ENCODE measurements at places on chromosomes 3 and 15.
A peak's percentile ranks its signal among the peaks of the same experiment; 100 is the strongest.

DNA sequence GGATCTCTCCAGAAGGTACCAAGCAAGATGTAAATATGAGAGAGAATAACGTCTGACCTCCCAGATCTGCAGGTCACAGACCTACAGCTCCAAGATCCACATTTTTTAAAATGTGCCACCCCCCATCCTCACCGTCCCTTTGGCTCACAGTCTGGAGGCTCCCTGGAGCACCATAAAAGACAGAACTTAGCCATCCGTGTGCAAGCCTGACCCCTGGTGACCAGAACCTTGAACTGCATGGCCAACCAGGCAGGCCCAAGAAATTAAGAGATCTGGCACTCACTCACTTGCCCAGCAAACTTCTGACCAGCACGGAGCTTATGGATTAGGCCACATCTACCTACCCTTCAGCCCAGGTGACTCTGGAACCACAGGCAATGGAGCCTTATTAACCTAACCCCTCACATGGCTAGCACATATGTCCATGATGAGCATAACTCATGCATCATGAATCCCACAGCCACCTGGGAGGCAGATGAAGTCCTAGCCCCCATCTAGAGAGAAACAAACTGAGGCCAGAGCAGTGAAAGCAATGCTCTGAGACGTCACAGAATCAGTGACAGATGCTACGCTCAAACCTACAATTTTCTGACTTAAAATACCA lies 275.3 kb downstream of the UACA start:
- DNase-seq, result no peak

GRCh38 chr3:58383476-58383875 lies 50.2 kb downstream of the PDHB start:
- DNase-seq, result no peak

DNA sequence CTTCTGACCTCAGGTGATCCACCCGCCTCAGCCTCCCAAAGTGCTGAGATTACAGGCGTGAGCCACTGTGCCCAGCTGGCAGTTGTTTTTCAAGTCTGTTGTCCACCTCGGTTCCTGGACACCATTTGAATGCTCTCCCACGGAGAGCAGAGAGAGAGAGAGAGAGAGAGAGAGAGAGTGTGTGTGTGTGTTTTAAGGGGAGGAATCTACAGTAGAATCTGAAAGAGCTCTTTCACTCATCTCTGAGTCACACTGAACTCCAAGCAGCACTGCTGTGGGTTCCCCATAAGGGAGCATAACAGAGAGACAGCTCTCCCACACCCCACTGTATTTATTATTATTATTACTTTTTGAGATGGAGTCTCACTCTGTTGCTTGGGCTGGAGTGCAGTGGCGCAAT lies 156.6 kb downstream of the RPLP1 start:
- peak; percentile 11 for DNase-seq

GRCh38 chr3:143597774-143598652 lies 250.3 kb downstream of the SLC9A9 start:
- DNase-seq, result no peak

DNA sequence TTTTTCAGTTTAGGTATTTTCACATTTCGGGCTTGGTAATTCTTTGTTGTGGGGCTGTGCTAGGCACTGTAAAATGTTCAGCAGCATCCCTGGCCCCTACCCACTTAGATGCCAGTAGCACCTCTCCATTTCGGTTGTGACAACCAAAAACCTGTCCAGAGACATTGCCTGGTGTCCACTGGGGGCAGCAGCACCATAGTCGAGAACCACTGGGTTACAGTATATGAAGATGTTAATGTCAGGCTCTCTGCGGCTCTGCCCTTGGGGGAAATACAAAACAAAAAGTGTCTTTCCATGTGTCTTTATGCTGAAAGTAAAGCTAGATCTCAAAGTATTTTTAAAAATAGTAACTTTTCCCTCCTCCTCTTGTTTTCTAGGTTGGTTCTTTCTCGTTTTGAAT lies 177.2 kb downstream of the ITPR1 start:
- no peak for DNase-seq

DNA sequence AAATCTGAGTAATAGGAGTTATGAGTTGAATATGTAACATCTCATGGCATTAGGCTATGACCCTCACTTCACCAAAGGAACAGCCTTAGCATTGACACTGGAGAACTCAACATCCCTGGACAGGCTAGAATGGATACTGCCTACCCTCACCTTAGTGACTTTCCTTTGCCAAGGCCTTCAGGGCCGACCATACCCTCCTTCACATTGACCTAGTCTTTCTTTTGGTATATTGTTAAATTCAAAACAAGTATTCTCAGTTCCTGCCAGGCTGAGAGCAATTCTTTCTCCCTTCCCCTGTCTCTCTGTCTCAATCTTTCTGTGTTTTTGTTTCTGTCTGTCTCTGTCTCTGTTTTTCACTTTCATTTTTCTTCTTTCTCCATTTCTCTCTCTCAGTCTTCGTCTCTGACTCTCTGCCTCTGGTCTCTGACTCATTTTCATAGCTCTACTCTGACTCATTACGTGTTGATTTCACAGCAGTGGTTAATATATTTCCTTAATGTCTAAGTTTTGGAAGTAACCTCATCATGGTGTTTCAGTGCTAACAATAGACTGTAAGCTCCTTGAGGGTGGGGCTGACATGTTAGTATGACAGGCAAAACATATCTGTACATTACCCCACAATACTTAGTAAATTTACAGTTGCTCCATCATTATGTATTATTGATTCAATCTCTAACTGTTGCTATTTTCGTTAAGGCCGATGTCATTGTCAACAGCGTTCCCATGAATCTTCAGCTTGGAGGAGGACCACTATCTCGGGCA lies 32.5 kb downstream of the PARP15 start:
- peak; percentile 35 for DNase-seq

- DNase-seq, result no peak
These were observed 18.6 kb upstream of the SEC13 start for GRCh38 chr3:10339376-10339955.

- no peak for DNase-seq
These were observed 239.3 kb downstream of the FEZF2 start for GRCh38 chr3:62134061-62134496.

- DNase-seq, result no peak
These were observed 706.3 kb downstream of the PDCD6IP start for GRCh38 chr3:34504775-34505174.

- DNase-seq, result no peak
These were observed 59.3 kb downstream of the RYR3 start for GRCh38 chr15:33369941-33370622.

- DNase-seq, result no peak
These were observed 973 bp upstream of the USP13 start for GRCh38 chr3:179651687-179652446.

DNA sequence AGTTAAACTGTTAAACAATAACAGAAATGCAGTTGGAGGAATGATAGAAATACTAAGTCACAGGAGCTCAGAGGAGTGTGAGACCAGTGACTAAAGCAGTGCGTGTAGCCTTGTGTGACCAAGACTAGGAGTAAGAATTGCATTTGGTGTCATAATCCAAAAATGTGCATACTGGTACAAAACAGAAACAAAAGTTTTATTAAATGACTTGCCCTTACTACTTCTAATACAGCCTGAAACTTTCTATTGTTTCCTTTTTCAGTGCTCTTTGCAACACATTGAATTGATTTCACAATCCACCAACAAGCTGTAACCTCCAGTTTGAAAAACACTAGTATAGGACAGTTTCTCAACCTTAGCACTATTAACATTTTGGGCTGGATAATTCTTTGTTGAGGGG lies 17.1 kb downstream of the SNX1 start:
- DNase-seq, result peak; percentile 35

- DNase-seq, result peak; percentile 10
These were observed 461 bp downstream of the SECISBP2L start for GRCh38 chr15:49045751-49046219.

DNA sequence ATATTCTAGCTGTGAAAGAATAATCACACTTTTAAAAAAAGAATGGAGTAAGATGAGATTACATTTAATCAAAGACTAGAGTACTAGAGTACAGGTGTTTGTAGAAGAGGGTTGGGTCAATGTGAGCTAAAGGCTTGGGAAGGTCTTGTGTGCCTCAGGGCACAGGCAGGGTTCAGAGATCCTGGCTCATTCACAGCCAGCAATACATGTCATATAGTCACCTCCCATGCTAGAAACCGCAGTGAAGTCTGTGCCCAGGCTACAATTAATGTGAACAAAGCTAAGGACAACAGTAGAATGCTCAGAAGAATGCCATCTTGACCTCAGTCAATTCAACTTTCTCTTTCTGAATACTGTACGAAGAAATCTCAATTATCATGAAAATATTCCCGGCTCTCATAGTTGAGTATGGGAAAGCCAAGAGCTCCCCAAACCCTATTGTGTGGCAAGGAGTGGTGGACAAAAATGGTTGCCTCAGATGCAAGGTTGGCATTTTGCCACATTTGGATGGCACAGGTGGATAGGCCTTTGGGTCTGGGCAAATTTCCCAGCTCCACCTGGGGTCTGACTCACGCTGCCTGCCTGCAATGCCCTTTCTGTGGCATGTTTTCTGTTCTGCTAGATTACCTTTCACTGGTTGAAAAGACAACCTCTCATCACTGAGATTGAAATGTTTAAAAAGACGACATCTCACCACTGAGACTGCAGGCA lies 70.2 kb downstream of the NMD3 start:
- DNase-seq, result no peak

DNA sequence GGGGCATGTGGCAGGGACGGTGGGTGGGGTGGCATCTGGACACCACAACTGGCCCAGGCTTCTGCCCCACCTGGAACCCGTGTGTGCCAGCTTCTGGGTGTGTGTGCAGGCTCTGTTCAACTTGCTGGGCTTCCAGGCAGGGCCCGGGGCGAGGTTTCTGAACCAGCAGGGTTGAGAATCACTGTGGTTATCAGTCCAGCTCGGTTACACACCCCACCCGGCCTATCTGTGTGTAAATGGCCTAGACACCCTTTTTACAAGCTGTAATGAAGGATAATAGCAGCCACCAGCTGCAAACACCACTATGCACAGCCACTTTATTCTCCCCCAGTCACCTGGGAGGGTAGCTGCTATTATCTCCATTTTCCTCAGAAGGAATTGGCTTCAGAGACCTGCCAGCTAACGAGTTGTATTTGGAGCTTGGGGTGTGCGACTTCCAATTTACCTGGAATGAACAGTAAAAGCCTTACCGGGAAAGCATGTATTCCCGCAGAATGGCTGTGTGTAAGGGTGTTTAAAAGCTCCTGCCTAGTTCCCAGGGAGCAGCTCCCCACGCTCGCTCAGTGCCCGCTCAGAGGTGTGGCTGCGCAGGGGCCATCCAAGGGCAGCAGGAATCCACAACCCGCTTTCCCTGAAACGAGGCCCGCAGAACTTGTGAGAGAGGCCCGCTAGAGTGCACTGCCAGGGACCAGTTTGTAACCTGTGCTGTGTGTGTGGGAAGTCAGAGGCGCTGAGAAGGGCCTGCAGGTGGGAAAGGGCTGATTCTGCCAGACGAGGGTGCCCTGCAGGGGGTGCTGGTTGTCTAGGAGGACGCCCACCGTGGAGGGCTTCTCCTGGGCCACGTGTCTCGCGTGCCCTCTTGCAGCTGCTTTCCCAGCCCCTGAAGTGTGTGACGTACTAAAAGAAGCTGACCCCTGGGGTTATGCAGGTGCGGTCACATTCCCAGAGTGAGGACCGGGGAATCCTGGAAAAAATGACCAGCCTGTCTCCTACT lies 83.5 kb downstream of the C3orf70 start:
- DNase-seq, result no peak

DNA sequence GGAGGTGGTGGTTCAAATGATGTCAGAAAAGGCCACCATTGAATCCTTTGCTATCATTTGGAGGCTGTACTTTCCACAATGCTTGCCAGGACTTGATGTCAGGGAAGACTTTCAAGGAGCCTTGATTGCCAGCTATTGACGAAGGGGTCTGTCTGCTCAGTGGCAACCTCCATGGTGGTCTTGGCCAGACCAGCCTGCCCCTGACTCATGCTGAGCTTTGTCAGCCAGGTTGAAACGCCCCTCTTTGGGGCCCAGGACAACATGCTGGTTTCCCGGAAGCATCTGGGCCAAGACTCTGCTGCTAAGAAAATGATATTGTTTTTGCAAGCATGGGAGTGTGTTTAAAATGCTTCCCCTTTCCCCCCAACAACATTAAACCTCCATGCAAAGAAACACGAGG lies 26.7 kb downstream of the CGNL1 start:
- no peak for DNase-seq

GRCh38 chr3:88334187-88334868 lies 184.6 kb downstream of the C3orf38 start:
- no peak for DNase-seq

DNA sequence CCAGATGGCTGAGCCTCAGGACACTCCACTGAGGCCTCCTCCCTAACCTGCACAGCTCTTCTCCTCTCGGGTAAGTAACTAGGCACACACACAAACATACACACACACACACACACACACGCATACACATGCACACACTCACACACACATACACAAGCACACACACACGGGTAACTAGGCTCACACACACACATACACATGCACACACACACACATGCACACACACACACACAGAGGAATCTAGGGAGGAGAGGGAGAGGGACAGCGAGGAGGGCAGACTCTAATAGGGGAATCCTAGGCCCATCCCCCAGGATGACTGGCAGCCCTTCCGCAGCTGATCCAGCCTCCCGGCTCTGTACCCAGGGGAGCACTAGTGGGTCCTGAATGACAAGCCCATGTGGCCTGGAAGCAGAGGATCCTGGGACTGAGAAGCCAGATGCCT lies 177.4 kb upstream of the LINGO1 start:
- DNase-seq, result no peak

GRCh38 chr3:147943265-147943945 lies 534.2 kb downstream of the ZIC1 start:
- DNase-seq, result peak; percentile 84

DNA sequence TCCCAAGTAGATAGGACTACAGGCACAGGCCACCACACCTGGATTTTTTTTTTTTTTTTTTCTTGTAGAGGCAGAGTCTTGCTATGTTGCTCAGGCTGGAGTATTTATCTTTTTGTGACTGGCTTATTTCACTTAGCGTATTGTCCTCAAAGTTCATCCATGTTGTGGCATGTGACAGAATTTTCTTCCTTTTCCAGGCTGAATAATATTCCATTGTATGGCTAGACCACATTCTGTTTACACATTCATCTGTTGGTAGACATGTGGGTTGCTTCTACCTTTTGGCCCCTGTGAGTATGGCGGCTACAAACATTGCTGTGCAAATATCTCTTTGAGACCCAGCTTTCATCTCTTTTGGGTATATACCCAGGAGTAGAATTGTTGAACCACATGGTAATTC lies 160.2 kb upstream of the SMAD3 start:
- no peak for DNase-seq

- no peak for DNase-seq
These were observed 3.4 kb downstream of the B4GALT4 start for GRCh38 chr3:119237299-119237698.
